Hair follicular keratinocyte (primary cell): ENCODE measurements at places on chromosomes 2 and 18. TPM values are rescaled to one million over a fixed set of nuclear protein-coding genes. Genes with fewer than 3 reads are reported as not detected.

The LYG1 gene
- 0.23 TPM in 1 of 2 replicates, not detected in the other for total RNA-seq

The CAPN14 gene
- total RNA-seq: 0.30 and 0.47 TPM in 2 replicates

The TUBA4B gene
- total RNA-seq: not detected in 2 replicates

The IHH gene
- not detected in 2 replicates for total RNA-seq

The RPS27A gene
- 3,193 and 3,480 TPM in 2 replicates for total RNA-seq

The MYO5B gene
- total RNA-seq: 2.5 and 7.7 TPM in 2 replicates
